ENCODE measurements at places on chromosomes 16 and 17.

DNA sequence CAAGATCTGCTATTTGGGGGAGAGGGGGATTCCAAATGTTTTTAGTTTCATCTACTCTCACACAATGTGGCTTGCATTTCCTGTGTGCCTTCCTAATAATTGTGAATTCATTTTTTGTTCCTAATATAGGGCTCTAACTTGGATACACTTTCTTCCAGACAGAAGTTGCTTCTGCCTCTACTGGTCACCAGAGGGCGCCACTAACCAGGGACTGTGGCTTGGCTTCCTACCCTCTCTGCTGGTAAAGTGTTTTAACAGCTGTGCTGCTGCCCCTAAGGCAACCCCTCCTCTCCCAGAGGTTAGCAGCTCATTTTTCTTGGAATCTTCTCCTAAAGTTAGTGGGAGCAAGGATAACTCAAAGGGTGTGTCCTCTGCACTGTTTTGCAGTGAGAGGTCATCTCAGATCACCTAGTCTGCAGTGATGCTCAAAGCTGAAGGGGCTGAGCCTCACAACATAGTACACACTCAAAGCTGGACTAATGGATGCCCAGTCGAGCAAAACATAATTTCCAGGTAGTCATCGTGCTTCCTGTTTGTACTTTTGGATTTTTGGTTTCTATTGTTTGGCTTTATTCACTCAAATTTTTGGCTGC, 5.0 kb upstream of the PRSS54 start:
- no peak for DNase-seq

- no peak for DNase-seq
Measured at GRCh38 chr16:57814896-57815295, 12.6 kb upstream of the KIFC3 start.

GRCh38 chr16:11396241-11397048, 51.2 kb downstream of the RMI2 start:
- DNase-seq: peak; percentile 59

DNA sequence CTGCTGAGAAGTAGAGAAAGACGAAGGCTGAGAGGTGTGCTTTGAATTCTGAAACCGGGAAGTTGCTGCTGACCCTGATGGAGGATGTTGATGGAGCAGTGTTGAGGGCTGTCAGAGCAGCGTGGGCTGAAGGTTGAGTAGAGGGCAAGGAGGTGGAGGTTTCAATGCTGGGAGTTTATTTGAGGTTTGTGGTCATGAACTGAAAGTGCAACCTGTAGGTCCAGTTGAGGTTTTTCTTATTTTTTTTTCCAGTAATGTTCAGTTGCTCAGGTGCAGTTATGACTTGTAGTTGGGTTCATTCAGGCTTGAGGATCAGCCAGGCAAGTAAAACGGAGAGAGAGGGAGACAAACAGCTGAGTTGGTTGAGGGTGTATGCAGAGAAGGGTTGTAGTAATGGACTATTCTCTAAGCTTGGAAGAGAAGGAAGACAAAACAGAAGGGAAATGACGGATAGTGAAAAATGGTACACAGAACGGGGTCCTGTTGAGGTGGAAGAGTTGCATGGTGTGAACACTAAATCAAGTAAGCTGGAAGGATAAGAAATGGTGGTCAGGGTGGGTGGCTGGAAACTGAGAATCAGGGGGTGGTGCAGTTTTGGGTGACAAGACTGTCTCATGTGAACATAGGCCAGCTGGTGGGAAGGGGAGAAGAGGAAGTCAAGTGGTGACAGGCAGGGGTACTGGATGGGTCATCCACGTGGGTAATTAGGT, 8.7 kb upstream of the UBE2G1 start:
- no peak for DNase-seq

GRCh38 chr16:70696952-70697593, 11.2 kb upstream of the MTSS2 start:
- DNase-seq: no peak

GRCh38 chr17:39612291-39612894, 4.7 kb upstream of the NEUROD2 start:
- DNase-seq: no peak

DNA sequence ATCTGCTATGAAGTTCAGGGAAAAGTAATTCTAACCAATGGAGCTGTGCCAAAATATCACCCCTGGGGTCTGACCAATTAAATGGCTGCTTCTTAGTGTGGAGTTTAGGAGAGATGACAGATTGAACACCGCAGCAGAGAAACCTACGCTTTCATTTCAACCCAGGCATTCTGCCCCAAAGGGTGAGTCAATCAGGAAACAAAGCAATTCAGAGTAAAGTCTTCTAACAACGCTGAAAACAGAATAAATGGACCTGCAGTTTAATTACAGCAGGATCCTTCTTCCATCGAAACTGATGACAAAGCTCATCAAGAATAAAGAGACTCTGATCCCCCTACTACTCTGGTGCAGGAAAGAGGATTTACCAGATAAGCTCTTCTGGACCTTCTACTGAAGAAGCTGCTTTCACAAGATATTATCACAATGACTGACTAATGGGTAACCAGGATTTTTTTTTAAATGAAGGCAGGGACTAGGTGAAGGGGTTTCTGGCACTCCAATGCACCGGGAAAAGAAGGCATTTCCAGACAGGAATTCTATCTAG, 16.7 kb downstream of the RFFL start:
- DNase-seq: no peak

DNA sequence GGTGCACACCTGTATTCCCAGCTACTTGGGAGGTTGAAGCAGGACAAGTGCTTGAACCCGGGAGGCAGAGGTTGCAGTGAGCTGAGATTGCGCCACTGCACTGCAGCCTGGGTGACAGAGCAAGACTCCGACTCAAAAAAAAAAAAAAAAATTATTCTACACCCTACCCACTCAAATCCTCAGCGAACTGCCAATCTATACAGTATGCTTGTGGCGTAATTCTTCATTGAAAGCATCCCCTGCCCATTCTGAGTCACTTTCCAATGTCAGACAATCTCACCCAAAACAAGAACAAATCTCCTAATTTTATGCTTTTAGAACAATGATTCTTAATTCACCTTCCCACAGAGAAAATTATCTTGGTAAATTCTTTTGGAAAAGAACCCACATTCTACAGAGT, 12.0 kb downstream of the AMFR start:
- DNase-seq: no peak

All from NCI-H2081 (cell line).